ENCODE measurements at places on chromosomes 4 and X.

DNA sequence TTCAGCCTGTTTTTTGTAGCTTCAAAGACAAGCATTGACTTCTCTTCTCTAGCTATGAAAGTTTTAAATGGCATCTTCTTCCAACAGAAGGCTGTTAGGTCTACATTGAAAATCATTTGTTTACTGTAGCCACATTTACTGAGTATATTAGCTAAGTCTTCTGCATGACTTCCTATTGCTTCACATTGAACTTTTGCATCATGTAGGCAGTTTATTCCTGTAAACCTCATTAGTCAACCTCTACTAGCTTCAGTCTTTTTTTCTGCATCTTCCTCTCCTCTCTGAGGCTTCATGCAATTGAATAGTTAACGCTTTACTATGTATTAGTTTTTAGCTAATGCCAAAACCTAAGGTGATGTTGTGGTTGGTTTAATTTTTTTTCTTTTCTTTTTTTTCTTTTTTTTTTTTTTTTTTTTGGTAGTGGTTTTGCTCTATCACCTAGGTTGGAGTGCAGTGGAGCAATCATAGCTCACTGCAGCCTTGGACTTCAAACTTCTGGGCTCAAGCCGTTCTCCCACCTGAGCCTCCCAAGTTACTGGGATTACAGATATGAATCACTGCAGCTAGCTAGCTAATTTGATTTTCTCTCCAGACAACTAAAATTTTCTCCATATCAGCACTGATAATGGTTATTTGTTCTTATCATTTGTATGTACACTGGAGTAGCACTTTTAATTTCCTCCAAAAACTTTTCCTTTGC lies 3.4 kb downstream of the UGT2A3 start:
- DNase-seq = no peak

DNA sequence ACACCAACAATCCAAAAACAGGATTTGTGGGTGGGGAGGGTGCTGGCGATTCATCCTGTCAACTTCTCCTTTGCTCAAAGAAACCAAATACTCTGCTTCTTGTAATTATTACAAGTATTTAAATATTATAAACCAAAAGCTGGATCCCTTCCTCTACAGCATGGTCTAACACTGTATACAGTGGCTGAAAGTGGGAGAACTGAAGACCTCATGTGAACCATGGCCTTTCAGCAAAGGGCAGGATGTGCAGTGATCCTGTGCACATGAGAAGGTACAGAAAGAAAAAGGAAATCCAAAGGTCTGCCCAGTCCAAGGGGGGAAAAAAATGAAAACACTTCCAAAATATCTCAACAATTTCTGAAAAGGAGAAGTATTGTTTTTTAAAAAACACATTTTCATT lies 5.3 kb upstream of the CXorf38 start:
- DNase-seq = no peak

- peak; percentile 17 for DNase-seq
Measured at GRCh38 chrX:20066968-20067708, 49.6 kb downstream of the MAP7D2 start.

DNA sequence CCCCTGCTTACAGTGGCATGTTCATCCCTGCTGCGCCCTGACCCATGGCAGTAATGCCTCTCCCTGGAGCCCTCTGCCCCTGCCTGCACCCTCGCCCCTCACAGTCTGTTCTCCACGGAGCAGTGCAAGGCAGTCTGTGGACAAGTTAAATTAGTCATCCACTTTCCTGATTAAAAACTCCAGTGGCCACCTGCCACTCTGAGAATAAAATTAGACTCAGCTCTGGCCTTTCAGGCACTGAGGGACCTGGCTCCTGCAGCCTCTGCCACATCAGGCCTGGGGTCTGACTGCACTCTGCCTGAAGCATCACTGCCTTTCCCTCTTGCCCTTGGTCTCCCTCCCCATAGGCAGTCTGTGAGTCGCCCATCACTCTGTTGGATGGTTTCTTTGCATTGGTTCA lies 53.6 kb downstream of the GRK4 start:
- DNase-seq = no peak

- DNase-seq = peak; percentile 60
Measured at GRCh38 chr4:56048383-56048701, 99.6 kb downstream of the CEP135 start.

GRCh38 chrX:123185721-123186120 lies 1.6 kb downstream of the GRIA3 start:
- DNase-seq = no peak

GRCh38 chr4:172143605-172144314 lies 330.6 kb downstream of the GALNTL6 start:
- no peak for DNase-seq

GRCh38 chr4:100848841-100849240 lies 331.0 kb upstream of the EMCN start:
- DNase-seq = no peak
